Prostate gland (tissue), 2 donors: ENCODE measurements at places on chromosomes 2 and 18.
A peak's percentile ranks its signal among the peaks of the same experiment; 100 is the strongest.

DNA sequence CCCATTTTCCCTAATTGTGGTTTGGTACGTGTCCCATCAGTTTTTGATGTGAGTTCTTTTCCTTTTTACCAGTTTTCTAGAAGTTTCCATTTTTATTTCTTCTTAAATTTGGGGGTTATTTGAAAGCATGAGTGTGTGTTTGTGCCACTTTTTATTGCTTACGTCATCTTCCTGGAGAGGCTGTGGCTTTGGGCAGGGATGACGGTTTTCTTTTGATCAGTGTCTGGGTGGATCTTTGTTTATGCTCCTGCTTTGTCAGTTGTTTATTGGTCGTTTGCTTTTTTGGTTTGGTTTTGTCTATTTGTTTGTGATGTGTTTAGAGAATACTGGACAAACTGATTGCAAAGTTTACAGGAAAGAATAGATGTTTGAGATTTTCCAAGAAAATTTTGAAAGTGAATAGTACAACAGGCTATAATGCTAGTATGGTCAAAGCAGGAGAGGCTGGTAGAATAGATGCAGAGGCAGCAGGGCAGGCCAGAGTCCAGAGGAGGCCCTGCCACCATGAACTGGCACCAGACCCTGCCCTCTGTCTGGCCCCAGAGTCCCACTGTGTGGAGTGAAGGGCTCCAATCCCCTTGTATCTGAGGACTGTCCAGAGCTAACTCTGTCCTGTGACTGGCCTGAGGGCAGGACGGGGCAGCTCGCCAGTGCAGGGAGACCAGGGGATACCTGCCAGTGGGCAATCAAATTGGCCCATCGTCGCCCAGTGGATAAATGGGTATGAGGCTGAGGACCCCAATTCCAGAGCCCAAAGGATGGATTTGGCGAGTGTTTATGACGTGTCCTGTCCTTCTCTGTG, 23.4 kb upstream of the SNED1 start:
- no peak for DNase-seq

DNA sequence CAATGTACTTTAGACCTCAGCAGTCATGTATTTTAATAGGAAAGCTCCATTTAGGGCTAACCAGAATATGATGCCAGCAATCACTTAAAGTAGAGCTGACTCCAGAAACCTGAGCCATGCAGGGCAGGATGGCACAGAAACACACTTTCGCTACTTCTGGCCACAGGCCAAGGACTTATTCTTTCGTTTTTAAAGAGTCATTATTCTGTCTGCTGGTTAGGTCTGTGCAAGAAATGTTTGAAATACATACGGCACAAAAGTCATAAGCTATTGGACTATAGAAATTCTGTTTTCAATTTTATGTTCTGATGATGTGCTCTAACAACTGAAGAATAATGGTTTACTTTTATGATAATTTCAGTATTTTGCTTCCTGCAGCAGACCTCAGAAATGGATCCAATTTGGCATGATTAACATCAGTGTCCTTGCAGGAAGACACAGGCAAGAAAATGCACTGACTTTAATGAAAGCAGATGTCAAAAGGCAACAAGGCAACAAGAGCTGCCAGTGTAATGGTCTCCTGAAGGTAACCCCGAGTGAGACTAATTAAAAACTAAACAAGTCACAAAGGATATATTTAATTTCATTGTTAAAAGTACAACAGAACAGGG, 114.4 kb upstream of the CHRNA1 start:
- DNase-seq, result peak; percentile 16

- DNase-seq, result no peak
Observed at GRCh38 chr2:208195531-208195930, 5.7 kb upstream of the C2orf80 start.

DNA sequence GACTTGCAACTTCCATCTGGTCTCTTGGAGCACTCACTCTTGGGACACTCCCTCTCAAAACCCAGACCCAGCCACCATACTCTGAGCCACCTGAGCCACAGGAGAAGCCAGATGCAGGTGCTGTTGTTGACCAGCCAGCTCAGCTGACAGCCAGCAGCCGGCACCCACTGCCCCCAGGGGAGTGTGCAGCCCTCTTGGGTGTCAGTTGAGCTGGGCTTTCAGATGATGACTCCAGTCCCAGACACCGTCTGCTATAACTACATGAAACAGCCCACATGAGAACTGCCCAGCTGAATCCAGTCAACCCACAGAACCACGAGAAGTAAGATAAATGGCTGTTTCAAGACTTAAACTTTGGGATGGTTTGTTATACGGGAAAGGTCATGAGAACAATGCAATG, 10.7 kb upstream of the IGFBP2 start:
- no peak for DNase-seq

GRCh38 chr2:38074058-38074763, 1.7 kb downstream of the CYP1B1 start:
- no peak for DNase-seq

DNA sequence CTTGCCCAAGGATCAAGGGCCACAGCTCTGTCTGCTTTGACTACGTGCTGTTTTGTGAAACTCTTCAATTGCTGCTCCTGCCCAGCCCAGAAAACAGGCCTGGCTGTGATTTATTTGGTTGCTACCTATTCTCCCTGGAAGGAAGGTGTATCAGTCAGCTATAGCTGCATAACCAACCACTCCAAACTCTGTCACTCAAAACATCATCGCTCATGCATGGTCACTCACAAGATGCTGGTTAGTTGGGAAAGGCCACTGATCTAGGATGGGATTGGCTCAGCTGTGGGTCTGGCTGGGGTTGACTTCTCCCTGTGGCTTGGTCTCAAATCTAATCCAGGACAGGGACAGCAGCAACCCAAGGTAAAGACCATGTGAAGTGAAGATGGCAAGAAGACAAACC, 14.6 kb downstream of the TEX51 start:
- no peak for DNase-seq

- no peak for DNase-seq
Observed at GRCh38 chr2:189799531-189799930, 15.3 kb downstream of the PMS1 start.

- no peak for DNase-seq
Observed at GRCh38 chr2:86791573-86791972, 860 bp upstream of the CD8A start.

DNA sequence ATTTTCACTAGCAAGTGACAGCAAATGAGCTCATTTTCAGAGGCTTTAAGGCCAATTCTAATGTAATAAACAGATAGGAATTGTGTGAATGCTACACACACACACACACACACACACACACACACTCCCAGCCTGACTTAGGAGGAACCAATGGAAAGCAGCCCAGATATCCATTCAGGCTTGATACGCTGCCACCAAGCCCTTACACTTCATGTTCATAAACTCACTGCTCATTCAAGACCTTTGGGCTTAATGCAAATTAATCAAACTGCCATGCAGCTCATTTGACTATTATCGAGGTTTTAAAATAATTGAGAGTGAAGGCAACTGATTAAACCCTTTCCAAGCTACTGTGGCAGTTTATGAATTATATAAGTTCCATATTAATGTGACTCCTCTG, 298.9 kb upstream of the NCKAP5 start:
- no peak for DNase-seq

- DNase-seq, result no peak
Observed at GRCh38 chr2:25332571-25332970, 9.2 kb downstream of the DNMT3A start.

GRCh38 chr2:193894081-193894480, 1699.3 kb upstream of the TMEFF2 start:
- DNase-seq, result no peak

DNA sequence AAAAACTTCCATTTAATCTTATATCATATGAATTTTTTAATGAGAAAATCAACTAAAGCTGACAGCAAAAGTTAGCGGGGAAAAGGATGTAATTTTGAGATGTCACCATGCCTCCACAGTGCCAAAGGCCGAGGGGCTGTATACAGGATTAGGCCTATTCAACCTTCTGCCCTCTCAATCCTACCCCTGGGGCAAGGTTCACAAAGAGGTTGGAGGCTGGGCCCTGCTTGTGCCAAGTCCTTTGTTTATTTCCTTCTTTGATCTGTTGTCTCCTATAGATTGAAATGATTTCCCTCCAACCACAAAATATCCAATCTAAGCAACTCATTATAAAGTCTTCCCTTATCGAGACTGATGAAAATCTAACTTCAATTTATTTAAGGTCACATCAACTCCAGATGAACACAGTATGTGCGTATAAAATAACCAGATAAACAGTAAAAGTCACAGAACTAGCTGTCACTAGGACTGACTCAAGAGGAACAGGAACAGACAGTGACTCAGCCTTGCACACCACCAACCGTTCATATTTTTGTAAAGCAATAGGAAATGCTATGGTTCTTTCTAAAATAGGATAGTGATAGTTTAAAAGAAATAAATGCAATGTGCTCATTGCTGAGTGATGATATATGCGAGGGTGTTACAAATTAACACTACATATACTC, 95.8 kb downstream of the SLC25A12 start:
- DNase-seq, result no peak

DNA sequence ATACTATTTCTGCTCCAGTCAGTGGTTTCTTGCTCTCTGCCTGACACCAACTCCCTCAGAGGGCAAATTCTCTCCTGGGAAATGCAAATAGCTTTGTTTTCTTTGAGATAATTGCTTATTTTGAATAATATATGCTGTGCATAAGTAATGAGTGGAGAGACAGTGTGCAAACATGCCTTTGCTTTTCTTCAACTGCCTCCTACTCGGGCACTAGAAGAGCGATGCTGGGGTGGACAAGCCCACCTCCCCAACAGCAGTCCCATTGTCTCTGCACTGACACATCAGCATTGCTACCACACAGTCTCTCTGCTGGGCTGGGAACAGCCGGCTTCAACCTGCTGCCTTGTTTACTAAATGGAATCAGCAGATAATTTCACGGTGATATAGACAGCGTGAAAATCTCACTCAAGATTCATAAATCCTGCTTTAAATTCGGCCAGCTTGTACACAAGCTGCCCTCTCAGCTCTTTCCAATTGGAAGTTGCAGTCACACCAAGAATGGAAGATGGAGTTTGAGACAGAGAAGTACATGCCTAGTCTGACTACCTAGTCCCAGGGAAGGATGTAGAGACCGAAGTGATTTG, 694.5 kb downstream of the TDRD15 start:
- no peak for DNase-seq

DNA sequence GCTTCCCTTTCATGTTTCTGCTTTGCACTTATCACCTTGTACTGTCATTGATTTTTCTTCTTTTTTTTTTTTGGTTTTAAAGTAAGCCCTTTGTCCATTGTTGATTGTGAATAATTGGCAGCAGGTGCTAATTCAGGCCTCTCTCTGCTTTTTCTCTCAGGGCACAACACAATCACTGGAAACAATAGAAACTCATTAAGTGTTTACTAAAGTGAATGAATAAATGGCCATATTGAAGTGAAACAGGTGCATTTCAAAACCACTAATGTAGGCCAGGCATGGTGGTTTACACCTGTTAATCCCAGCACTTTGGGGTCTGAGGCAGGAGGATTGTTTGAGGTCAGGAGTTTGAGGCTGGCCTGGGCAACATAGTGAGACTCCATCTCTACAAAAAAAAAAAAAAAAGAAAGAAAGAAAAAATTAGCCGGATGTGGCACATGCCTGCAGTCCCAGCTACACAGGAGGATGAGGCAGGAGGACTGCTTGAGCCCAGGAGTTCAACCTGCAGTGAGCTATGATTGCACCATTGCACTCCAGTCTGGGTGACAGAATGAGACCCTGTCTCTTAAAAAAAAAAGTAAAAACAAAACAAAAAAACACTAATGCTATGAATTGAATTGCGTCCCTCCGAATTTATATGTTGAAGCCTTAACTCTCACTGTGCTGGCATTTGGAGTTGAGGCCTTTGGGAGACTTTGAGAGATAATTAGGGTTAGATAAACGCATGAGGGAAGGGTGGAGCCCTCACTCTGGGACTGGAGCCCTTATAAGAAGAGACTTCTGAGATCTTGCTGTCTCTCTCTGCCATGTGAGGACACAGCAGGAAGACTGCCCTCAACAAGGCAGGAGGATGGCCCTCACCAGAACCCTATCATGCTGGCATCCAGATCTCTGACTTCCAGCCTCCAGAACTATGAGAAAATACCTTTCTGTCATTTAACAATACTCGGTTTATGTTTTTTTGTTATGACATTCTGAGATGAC, 19.9 kb downstream of the SLC38A11 start:
- DNase-seq, result no peak

GRCh38 chr2:237236188-237236587, 150.5 kb downstream of the COPS8 start:
- DNase-seq, result no peak

GRCh38 chr2:207925601-207926000, 99.7 kb downstream of the PLEKHM3 start:
- no peak for DNase-seq

DNA sequence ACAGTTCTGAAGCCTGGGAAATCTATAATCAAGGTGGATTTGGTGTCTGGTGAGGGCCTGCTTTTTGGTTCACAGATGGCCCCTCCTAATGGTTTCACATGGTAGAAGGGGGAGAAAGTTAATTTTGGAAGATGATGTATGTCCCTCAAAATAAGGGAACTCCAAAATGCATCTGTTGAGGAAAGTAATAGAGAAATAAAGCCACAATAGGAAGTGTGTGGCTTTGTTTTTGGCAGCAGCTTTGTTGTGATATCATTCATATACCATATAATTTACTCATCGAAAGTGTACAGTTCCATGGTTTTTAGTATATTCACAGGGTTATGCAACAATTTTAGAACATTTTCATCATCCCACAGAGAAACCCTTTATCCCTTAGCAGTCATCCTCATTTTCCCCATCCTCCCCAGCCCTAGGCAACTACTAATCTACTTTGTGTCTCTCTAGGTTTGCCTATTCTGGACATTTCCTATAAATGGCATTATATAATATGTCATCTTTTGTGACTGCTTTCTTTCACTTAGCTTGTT, 274.0 kb upstream of the FAM98A start:
- DNase-seq, result no peak

DNA sequence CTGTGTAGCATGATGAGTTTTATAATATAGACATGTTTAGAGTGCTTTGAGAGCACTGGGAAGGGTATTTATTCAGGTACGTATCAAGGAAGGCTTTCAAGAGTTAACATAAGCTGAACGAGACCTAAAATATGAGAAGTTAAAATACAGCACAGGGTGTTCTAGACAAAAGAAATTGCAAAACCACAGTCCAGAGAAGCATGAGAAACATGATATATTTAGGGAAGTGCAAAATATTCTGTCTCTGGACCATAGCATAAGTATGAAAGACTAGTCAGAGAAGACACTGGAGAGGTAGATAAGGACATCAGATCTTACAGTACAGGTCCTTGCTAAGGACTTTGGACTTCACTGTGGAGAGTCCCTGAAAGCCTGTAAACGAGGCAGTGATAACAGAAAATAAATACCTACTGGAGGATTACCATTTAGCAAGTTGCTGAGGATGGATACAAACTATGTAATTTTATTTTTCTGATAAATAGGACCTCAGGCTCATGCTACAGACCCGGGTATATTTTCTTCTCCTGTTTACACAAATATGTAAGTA, 43.7 kb downstream of the FSIP2 start:
- DNase-seq, result no peak
